ENCODE measurements at places on chromosomes 7 and 10. TPM values are rescaled to one million over a fixed set of nuclear protein-coding genes. Genes with fewer than 3 reads are reported as not detected.

POLL gene
- 15.3 TPM for polyA plus RNA-seq

ITIH5 gene
- polyA plus RNA-seq, result 2.5 TPM

NCAPG2 gene
- 2.3 TPM for polyA plus RNA-seq

IFIT5 gene
- 9.2 TPM for polyA plus RNA-seq

SPDYE5 gene
- not detected for polyA plus RNA-seq

SLC18A3 gene
- 0.23 TPM for polyA plus RNA-seq

GBX1 gene
- 0.14 TPM for polyA plus RNA-seq

DENND10 gene
- polyA plus RNA-seq, result 14.1 TPM

CYP26A1 gene
- polyA plus RNA-seq, result not detected

ALOX5 gene
- 5.6 TPM for polyA plus RNA-seq

MET gene
- polyA plus RNA-seq, result 4.1 TPM

HOXA2 gene
- 0.36 TPM for polyA plus RNA-seq

- DNase-seq, result no peak
Measured at GRCh38 chr7:128115336-128115820, 84.1 kb upstream of the LRRC4 start.

DNA sequence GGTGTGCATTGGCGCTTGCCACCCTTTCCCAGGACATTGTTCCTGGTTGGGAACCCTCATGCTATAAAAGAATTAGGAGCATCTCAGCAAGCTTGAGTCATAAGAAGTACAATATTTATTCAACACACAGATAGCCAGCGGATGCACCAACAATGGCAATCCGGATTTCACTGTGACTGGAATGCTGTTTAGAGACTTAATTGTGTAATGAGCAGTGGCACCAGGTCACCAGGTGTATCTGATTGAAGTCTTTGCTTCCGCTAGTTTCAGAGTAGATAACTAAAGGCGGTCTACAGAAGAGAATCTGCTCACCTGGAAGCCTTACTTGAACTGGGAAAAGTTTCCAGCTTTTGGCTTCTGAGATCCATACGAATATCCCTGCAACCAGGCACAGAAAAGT lies 772.3 kb upstream of the GHITM start:
- no peak for DNase-seq

GRCh38 chr7:127909424-127910152 lies 121.6 kb downstream of the LRRC4 start:
- DNase-seq, result no peak

GRCh38 chr7:44819292-44819691 lies 22.8 kb downstream of the PPIA start:
- no peak for DNase-seq

DNA sequence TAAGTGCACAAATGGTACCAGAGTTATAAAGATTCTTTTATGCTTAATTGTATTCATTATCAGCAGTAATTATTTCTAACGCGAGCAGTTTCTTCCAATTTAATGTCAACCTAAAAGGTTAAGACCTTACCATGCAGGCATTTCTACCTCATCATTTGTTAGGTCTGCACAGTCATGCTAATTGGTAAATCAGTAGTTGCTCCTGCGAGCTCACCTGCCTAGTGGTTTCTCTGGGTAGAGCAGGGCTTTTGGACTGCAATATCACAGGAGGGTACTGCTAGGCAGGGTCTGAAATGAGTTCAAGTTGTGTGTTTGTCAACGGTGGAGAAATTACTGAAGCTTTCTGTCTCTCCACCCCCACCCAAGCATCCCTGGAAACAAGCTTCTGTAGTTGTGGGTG lies 558.5 kb upstream of the MGMT start:
- no peak for DNase-seq

GRCh38 chr7:149826344-149827088 lies 11.7 kb upstream of the ZNF862 start:
- peak; percentile 46 for DNase-seq

GRCh38 chr7:158541346-158542010 lies 46.1 kb downstream of the PTPRN2 start:
- DNase-seq, result no peak

GRCh38 chr10:100623521-100624230 lies 87.9 kb downstream of the HIF1AN start:
- DNase-seq, result no peak

- DNase-seq, result no peak
Measured at GRCh38 chr10:88293073-88293472, 290.0 kb downstream of the RNLS start.

GRCh38 chr10:16968416-16969041 lies 151.3 kb upstream of the RSU1 start:
- peak; percentile 38 for DNase-seq

DNA sequence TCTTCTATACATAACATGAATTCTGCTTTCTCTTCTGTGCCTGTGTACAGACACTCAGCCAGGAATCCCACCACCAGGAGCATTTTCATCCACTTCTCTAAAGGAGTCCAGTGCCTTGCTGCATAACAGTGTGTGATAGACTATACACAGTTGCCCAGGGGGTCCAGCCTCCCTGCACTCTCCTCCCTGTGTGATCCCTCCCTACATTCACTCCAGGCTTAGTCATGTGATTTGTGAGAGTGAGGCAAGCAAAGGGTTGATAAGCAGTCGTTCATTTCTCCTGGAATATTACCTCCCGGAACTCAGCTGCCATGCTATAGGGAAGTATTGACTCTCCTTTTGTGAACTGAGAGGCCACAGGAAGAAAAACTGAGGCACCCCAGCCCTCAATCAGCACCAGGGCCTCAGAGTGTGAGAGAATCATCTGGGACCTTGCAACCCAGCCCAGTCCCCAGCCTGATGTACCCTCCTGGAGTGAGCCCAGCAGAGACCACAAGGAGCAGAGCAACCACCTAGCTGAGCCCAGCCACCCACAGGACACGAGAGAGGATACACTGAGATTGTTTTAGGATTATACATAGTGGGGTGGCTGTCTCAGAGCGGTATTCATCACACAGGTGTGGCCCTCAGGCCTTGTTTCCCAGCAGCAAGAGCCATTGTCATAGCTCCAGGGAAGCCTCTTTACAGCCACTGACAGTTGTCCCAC lies 45.0 kb upstream of the EEPD1 start:
- no peak for DNase-seq

DNA sequence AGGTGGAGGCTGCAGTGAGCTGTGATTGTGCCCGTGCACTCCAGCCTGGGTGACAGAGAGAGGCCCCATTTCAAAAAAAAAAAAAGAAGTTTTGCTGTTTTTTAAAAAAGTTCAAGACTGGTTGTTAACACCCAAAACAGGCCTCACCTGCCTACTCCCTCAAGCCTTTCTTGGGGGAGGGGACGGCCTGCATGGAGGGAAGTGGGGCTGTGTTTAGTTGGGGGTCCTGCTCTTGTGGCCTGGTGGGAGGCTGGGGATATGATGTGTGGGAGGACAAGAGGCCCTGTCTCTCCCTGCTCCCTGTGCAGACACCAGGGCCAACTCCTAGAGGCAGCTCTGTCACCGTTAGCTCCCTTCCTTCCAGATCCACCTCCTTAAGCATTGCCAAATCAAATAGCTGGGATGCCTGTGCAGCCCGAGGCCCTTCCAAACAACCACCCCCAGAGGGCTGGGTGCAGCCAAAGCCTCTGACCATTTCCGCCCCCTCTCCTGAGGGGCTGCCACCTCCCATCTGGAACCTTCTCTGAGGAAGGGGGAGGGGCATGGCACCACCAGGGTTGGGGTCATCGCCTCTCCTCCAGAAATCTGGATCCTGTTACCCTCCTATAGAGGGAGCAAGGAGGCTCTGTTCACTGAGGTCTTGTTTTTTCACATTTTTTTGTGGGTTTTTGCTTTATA lies 32.9 kb upstream of the ANKRD2 start:
- DNase-seq, result peak; percentile 83

- DNase-seq, result no peak
Measured at GRCh38 chr10:89233033-89233432, 18.5 kb downstream of the LIPA start.

DNA sequence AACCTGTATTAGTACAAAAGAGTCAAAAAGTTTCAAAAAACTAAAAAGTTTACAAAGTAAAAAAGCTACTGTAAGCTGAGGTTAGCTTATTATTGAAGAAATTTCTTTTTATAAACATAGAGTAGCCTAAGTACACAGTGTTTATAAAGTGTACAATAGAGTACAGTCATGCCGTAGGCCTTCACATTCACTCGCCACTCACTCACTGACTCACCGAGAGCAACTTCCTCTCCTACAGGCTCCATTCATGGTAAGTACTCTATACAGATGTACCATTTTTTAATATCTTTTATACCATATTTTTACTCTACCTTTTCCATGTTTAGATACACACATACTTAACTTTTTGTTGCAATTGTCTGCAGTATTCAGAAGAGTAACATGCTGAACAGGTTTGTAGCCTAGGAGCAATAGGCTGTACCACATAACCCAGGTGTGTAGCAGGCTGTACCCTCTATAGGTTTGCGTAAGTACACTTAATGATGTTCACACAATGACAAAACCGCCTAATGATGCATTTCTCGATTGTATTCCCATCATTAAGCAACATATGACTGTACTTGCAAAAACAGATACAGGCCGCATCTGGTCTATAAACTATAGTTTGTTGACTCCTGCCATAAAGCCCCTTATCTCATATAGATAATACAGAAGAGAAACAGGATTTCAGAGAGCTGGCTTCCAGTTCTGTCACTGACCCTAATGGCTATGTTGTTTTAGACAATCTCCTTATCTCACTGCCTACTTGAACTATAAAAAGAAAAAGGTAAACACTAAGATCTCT lies 438.8 kb downstream of the HTR7 start:
- DNase-seq, result no peak

GRCh38 chr7:121954803-121955202 lies 81.8 kb downstream of the PTPRZ1 start:
- DNase-seq, result no peak

DNA sequence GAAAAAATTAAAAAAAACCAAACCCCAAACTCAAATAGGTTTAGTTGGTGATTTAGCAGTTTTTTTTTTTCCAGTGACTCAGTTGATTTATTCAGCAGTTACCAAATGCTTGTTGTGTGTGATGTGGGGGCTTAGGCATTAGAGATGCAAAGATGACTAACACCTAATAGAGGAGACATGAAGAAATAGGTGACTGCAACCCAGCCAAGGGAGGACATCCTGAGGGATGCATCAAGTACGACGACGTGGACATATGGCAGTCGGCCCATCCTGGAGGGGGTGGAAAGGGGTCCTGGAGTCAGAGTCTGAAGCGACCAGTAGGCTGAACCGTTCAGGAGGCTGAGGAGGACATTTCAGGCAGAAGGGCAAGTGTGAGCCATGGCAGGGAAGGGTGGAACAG lies 35.5 kb downstream of the LRMDA start:
- DNase-seq, result no peak

- DNase-seq, result no peak
Measured at GRCh38 chr7:139131601-139132041, 22.1 kb upstream of the ZC3HAV1 start.

- DNase-seq, result no peak
Measured at GRCh38 chr10:49110684-49111319, 4.5 kb downstream of the VSTM4 start.

- no peak for DNase-seq
Measured at GRCh38 chr10:18860631-18861240, 187.9 kb upstream of the MALRD1 start.

DNA sequence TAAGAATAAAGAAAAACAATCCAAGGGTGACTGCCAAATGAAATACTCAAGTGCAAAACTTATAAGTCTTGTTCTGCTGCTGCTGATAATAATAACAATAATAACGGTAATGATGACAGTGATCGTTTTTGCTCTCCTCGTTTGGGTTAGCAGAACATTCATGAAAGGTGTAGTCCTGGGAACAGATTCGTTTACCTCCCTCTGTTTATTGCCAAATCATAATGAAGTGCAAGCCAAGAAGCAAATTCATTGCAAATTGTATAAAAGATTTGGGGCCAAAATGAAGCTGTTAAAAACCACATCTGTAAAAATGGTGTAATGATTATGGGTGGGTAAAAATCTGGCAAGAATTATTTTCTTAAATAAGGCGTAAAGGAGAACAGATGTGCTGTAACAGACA lies 587.2 kb upstream of the MKI67 start:
- no peak for DNase-seq

GRCh38 chr10:30587522-30588031 lies 42.0 kb downstream of the LYZL2 start:
- peak; percentile 62 for DNase-seq

DNA sequence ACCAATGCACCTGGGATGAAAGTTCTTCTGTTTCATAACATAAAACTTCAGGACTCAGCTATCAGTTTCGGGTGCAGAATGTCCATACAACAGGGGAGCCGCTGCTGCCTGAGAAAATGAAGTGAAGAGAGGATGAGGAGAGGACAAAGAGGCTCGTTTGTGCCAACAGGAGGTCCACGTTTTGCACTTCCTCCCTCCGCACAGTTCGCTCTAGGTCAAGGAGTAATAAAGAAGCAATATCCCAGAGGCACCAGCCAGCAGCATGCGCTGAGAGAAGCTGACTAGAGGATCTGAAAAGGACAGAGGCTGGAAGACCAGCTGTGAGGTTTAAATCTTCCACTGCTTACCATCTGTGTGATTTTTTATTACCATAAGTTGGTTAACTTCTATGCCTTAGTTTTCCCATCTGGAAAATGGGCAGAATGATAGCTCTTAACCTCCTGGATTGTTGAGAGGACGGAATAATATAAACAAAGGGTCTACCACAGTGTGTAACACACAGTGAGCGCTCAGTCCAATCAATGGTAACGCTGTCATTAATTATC lies 709 bp downstream of the GPAM start:
- no peak for DNase-seq

DNA sequence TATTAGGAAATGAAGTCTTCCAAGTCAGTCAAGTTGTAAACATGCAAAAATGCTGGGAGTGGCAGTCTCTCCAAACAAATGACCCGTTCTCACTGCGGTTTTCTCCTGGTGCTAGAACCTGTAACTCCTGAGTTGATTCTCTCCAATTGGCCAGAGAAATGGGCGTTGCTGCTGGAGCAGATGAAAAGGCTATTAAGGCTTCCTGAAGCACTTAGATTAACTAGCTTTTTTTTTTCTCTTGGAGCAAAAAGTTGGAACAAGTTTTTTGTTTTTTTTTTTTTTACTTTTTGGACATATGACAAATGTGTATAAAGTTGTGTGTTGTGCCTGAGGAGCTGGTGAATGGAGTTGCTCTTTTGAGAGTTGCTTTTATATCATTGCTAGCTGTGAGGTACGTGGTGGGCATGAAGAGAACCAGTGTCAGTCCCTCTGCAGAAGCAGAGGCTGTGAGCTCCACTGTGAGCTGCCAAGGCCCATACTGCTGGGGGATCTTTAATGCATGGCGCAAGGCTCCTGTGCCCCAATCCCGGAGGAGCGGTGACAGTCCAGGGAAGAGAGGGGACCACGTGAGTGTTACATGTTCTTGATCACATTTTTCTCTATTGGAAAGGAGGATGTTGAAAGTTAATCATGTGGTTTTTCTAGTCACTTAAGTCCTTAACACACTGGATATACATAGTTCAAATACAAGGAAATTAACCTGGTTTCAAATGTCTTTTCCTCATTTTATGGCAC lies 393.6 kb upstream of the GALNT17 start:
- no peak for DNase-seq

GRCh38 chr7:43658718-43659548 lies 70.4 kb downstream of the COA1 start:
- no peak for DNase-seq

- no peak for DNase-seq
Measured at GRCh38 chr7:7790041-7790741, 71.8 kb upstream of the RPA3 start.
